ENCODE measurements at places on chromosomes 11 and 22.

- no peak for DNase-seq
These were observed 56.3 kb upstream of the ZBTB44 start for GRCh38 chr11:130370845-130371590.

DNA sequence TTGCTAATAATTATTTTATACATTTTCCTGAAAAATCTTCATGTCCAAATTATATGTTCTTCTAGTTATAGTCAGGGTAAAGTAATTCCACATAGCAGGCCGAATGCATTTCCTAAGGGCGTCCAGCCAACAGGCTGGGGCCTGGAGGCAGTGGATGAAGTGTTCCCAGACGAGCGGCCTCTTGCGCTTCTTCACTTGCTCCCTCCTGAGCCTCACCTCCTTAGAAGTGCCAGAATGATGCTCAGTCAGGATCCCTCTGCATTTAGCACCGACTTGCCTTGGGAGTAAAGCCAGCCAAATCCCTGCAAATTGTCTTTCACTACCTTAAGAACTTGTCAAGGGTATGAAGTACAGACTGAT lies 1.5 kb downstream of the OLFML1 start:
- no peak for DNase-seq

DNA sequence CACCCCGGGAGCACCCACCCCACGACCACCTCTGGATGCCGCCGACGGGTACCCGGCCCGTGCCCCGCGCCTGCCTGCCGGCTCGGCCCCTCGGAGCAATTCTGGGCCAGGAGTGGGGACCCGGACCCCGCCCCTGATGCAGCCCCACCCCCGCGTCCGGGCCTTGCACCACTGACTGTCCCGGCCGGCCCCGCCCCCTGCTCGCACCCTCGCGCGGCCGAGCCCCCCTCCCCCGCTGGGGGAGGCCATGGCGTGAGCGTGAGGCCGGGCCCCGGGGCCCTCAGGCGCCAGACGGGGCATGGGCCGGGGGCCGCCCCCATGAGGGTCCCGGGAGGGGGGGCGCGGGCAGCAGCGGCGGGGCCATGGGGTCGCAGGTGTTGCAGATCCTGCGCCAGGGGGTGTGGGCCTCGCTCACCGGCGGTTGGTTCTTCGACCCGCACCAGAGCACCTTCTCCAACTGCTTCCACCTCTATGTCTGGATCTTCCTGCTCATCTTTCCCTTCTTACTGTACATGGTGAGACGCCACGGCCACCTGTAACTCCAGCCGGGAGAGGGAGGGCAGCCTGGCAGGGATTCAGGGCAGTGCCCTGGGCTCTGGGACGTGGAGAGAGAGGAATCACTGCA lies 486 bp downstream of the PCNX3 start:
- DNase-seq: no peak

DNA sequence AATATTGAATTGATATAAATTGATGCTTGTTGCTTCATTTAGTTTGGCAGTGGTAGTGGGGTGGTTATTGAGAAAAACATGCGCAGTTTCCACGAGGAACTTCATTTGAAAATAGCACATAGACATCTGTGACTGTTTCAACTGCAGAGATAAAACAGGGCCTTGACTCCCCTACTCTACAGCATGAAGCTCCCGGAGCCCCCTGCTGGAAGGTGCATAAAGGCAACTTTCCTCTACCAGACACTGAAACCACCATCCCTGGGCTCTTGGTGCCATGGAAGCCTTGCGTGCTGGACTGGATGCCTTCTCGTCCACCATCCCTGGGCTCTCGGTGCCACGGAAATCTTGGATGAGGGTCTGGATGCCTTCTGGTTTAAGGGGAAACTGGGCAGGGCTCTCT lies 195.9 kb downstream of the CSNK2A3 start:
- no peak for DNase-seq

DNA sequence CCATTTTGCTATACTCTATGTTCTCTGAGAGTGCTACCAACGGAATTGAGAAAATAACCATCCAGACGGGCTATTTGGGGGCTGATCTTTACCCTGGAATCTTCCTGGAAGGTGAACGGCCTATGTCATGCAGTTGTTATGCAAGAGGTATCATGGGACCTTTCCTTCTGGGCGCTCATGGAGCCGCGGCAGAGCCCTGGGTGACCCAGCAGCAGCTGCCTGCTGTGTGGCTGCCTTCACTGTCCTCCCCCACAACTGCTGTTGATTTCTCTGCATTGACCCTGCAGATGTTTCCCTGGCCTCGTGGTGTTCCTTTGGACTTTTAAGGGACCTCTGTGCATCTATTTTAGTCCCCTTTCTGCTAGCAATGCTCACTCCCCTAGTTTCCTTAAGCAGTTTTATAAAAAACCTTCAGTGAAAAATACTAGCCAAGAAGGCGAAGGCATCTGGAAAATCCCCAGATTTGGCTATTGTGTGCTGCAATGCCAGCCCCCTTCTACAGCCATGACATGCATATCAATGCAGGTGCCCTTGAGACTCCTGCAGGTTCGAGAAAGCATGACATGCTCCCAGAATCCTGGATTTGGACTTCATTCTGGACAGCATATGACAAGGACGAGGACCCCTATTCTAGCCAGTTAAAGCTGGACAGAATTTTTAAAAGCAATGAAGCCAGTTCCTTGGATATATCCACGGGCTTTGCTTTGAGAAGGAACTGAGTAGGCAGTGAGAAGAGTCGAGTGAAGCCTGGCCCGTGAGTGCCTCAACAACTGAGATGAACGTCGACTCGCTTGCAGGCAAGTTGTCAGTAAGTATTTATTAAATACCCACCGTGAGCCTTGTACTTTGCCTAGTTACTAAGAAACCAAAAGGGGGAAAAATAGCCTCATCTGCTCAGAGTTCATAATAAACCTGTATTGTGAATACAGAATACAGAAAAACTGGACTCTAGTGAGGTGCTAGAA lies at the start of gene SLC25A18:
TSS of gene SLC25A18 (plus strand) at position 593 of the 965 bp plus-strand sequence. CDS start 16,447 bp downstream, outside the sequence.
- DNase-seq: no peak

GRCh38 chr11:93291898-93292297 lies 38.6 kb upstream of the DEUP1 start:
- no peak for DNase-seq

DNA sequence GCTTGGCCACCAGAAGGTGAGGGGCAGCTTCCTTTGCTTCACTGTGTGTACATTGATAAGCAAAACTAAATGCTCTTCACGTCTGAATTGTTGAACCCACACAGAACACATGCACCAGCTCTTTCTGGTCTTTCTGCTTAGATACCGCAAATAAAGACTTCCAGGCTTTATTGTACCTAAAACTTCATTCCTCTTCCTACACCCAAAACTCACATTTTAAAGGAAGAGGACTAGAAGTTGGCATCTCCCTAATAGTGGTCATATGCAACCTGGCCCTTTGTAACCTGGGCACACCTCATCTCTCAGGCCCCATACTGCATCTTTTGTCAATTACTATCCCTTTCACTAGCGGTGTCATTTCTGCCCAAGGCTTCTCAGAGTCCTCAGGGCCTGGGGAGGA lies 5.9 kb downstream of the SLC17A6 start:
- DNase-seq: no peak

DNA sequence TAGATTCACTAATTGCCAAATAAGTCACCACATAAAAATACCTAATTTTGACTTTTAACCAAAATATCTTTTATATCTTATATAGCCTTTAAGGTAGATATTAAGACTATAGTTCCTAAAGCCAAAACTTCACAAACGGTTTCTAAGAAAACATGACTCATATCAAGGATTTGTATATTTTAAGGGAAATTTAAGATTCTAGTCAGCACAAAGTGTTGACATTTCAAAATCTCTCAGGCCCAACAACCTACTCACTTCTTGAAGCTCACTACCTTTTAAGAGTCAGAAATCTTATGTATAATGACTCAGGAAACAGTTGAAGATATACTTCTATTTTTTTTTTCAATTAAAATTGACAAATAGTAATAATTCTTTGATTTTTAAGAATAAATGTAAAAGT lies 221.9 kb downstream of the SBF2 start:
- no peak for DNase-seq

GRCh38 chr11:123100379-123101085 lies 38.6 kb upstream of the HSPA8 start:
- no peak for DNase-seq

DNA sequence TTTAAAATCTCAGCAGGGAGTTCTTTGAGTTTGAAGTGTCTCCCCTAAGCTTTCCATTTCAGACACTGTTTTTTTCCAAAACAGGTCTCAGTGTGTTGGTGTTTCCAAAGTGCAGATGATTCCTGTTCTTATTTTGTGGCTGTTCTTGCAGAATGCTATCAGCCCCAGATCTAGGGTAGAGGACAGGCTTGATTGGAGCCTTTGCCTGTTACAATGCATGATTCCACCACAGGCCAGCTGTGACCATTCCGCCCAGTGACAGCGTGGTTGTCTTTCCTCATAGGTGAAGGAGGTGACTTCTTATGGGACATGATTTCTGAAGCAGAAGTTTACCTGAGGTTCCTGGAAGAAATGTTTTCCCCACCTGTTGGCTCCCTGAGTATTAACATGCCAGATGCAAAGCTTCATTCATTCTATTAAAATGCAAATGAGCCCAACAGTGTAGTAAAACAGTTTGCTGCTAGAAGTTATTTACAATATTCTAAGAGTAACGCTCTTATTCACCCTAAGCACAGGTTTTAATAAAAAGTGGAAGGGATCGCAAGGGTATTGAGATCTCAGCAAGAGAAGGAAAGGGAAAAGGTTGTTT lies 36.9 kb upstream of the BIRC3 start:
- DNase-seq: no peak

- DNase-seq: no peak
These were observed 12.3 kb downstream of the PDGFD start for GRCh38 chr11:104151404-104152204.

- DNase-seq: no peak
These were observed 16.6 kb upstream of the TTLL12 start for GRCh38 chr22:43203471-43203981.

GRCh38 chr11:783581-784015 lies 6.3 kb downstream of the CEND1 start:
- no peak for DNase-seq

- no peak for DNase-seq
These were observed 13.6 kb upstream of the CHRNA10 start for GRCh38 chr11:3684819-3685172.

GRCh38 chr11:62909107-62909894 lies 11.9 kb downstream of the CHRM1 start:
- DNase-seq: no peak

DNA sequence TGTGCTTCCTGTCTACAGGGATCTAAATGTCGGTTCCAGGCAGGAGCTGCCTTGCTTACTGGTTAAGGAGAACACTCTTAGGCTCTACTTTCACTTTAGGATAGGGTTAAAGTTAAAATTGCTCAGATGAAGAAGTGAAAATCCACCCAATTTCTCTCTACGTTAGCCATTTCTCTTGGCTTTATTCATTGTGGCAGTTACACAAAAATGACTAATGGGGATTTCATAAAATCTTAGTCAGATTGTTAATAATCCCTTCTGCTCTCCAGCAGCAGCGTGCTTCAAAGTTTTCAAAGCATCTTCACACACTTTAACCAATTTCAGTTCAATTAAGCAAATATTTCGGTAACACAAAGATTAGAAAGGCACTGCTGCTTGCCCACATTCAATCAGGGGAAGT lies 58.4 kb upstream of the RCN1 start:
- no peak for DNase-seq

DNA sequence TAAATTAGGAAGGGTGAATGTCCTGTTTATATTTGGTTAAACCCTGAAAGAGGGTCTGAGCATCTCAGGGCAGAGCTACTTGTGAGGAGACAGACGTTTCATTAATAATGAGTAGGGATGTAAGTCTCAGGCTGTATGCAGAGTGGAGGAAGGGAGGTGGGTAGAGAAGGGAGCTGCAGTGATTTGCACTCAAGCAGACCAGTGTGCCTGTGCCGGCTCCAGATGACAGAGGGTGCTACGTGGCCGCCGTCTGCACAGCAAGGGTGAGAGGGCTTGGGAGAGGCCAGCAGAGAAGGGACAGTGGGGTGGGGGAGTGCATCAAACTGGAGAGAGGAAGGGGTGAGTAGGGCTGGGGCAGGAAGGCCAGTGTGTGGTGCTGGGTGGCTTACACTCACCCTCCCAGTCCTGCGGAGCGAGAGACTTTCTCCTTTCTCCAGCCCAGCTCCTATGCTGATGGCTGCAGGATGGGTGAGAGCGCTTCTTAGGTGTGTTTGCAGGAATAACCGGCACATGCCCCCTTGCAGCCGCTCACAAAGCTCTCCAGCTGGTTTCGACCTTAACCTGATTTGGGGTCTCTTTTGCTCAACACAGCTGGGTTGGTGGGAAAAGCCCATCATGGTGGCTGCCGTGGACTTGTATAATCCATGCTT lies 130.6 kb downstream of the ST3GAL4 start:
- DNase-seq: no peak

DNA sequence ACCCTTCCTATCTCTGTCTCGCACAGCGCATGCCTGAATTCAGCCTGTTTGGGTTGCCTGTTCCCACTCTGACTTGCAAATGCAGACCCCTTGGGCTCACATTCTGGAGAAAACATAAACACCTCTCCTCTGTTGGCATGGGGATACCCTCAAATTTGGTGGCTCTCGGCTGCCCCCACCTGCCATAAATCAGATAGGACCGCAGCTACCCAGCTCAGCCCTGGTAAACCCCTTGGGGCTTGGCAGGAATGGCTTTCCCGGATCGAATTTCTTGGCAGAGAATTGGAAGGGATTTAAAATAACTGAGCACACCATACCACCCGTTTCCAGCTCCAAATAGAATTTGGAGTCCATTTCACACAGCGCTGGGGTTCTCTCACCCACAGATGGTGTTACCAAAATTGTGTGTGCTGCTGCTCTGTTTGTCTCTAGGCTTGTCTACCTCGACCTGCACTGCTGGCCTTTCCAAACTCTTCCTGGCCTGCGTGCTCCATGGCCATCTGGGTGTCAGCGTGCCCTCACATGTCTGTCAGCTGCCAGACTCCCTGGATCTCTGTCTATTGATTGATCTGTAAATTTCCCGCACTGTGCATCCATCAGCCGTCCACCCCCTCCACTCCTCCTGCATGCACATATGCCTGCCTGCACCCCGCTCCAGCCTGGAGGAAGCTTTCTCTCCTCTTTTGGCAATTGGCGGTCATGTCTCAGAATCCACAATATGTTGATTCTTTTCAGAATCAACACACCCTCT lies 134.0 kb downstream of the NTM start:
- DNase-seq: no peak

DNA sequence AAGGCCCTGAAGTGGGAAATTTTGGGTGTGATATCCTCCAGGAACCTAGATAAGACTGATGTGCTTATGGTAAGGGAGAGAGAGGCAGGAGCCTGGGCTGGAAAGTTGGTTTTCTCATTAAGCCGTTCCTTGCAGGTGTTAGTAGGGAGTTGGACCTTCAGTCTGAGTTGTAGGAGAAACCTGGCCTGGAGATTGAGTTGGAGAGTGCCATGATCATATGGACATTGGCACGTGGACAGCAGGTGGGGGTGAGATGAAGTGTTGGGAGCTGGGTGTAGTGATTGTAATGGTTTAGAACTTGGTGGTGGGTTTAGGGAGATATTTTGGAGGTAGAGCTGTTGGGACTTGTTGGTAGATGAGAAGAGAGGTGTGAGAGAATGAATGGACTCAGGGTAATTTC lies 4.9 kb downstream of the PPP6R2 start:
- no peak for DNase-seq

DNA sequence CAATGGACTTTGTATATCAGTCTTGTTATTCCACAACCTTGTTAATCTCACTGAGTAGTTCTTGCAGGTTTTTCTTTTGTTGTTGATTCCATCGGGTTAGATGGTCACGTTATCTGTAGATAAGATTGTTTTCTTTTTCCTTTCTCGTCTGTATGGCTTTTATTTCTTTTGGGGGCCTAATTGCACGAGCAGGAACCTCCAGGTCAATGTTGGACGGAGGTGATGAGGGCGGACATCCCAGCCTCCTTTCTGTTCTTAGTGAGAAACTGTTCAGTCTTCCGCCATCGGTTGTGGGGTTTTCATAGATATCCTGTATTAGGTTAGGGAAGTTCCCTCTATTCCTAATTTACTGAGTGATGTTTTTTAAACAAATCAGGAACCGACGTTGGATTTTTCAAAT lies 4.8 kb upstream of the PRR33 start:
- DNase-seq: no peak

All from activated CD8-positive, alpha-beta memory T cell treated with anti-CD3 and anti-CD28 coated beads for 4 hours (primary cell).